ENCODE measurements at places on chromosomes 1 and 21. TPM values are rescaled to one million over a fixed set of nuclear protein-coding genes. Genes with fewer than 3 reads are reported as not detected.

Gene MEGF6
- total RNA-seq: 0.08 TPM

Gene DLGAP3
- total RNA-seq: 0.81 TPM

- no peak for DNase-seq
Observed at GRCh38 chr1:34162852-34163766, 1.9 kb downstream of the CSMD2 start.

Gene CELA2B
- total RNA-seq: 18.3 TPM
